ENCODE measurements at places on chromosomes 16 and 17.

- DNase-seq, result no peak
Observed at GRCh38 chr17:48207776-48208544, 100.4 kb downstream of the SNX11 start.

- no peak for DNase-seq
Observed at GRCh38 chr16:83917152-83918120, 18.5 kb downstream of the MLYCD start.

GRCh38 chr16:85058909-85059308 lies 31.3 kb downstream of the KIAA0513 start:
- DNase-seq, result no peak

DNA sequence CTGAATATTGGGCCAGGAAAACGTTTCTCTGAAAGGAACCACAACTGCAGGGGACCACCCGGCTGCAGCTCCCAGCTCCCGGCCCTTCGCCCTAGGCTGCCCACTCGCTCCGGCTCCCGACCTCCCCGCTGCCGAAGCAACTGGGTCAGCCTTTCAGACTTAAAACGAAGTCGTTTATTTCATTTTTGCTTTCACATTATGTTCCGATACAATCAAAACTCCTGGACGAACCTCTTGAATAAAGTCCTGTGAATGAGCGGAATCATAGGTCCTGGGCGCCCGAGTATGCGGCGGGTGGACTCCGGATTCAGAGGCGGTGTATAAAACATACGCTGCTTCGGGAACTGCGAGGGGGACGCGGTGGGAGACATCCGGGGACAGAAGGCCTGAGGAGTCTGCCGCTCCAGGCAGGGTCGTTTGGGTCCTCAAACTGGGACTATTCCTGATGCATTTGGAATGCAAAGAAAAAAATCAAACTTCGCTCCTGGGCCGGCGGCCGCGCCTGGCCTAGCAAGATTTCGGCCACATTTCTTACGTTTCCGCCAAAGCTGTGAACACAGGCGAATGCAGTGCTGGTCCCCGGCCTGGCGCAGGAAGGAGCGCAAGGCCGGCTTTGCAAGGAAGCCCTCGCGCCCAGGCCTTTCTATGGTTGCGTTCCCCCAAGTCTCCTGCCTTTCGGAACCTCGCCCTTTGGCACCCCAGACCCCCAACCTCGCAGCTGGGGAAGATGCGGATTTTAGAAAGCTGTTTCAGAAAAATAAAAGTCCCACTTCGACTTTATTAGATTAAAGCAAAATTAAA lies 3.7 kb downstream of the CBLN1 start:
- no peak for DNase-seq

- peak; percentile 34 for DNase-seq
Observed at GRCh38 chr16:77788181-77789084, at the start of gene VAT1L. Gene VAT1L, plus strand, starts transcription at chr16:77788564. Its CDS starts 119 bp downstream, at chr16:77788683.

DNA sequence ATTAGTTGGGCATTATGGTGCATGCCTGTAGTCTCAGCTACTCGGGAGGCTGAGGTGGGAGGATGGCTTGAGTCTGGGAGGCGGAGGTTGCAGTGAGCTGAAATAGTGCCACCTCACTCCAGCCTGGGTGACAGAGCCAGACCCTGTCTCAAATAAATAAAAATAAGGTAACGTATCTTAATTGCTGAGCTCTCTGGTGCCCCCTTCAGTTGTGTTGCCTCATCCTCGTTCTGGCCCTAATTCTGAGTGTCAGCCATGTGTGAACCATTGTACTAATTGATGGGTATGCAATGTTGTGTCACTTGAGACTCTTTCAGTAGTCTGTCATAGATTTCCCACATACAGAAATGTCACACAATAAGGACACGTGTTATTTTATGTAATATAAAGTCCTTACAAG lies 363.1 kb upstream of the RBFOX1 start:
- DNase-seq, result no peak

Measured in EH (cell line).